SW480 (cell line): ENCODE measurements at places on chromosomes 4 and X.

DNA sequence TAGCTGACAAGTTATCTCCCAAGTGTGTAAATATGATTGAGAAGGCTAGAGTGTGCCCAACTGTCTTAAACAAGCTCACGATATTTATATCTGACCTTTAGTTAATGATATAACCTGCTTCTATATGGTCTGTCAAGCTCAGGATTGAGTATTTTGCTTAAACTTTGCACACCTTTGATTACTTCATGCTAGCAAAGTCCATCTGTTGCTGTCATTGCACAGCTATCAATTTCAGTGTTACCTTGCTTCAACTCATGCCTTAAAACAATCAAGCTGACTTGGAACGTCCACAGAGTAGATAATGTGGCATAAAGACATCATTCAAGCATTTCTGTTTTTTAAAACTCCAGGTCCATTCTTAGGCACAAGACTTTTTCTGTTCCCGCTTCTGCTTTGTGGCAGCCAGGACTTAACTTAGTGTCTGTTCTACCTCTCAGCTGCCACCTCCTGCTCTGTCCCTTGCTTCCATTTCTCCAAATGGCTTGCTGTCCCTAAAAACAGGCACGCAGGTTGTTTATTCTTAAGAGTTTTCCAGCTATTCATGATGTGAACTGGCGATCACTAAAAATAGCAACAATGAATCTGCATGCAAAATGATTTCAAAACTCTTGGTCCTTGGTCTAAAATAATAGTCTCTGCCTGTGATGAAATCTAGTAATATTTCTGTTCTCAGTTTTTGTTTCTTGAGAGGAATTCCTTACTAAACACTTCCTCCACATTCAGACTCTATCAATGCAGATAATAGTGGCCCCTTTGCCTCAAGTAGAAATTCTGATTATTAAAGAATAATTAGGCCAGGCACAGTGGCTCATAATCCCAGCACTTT lies 16.3 kb upstream of the NEIL3 start:
- DNase-seq = no peak

- DNase-seq = no peak
Measured at GRCh38 chrX:140157143-140157542, 191.8 kb upstream of the CXorf66 start.

DNA sequence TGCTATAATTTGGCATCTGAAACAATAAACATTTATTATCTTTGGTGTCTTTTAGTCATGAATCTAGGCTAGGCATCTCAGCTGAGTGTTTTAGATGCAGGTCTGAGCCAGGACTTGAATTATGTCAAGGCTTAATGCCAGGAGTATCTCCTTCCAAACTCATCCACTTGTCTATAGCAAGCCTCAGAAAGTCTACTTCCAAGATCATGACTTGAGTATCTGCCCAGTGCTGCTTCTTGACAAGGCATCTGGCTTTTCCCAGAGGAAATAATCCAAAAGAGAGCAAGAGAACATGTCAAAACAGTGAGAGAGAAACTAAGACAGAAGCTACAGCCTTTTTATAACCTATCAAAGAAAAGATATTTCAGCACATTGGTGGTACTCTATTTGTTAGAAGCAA lies 1052.1 kb upstream of the PCDH10 start:
- DNase-seq = no peak

DNA sequence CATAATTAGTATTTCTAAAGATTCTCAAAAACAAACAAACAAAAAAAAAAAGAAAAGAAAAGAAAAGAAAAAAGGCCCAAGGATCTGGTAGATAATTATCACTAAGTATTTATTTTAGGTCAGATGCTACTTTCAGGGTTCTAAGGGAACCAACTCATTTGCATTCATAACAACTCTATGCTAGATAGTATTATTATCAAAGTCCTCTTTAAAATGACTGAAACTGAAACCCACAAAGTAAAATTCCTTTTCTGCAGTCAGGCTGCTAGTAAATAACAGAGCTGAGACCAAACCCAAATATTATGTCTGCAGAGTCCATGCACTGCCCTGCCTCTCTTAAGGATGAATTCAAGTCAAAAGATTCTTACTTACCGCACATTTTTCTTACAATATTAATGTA lies 38.3 kb upstream of the MAPK10 start:
- no peak for DNase-seq

GRCh38 chrX:13285229-13285628 lies 34.6 kb downstream of the ATXN3L start:
- DNase-seq = no peak

GRCh38 chr4:159776961-159777360 lies 674.1 kb downstream of the RAPGEF2 start:
- DNase-seq = no peak

GRCh38 chrX:123869488-123869887 lies 9.6 kb downstream of the XIAP start:
- no peak for DNase-seq

DNA sequence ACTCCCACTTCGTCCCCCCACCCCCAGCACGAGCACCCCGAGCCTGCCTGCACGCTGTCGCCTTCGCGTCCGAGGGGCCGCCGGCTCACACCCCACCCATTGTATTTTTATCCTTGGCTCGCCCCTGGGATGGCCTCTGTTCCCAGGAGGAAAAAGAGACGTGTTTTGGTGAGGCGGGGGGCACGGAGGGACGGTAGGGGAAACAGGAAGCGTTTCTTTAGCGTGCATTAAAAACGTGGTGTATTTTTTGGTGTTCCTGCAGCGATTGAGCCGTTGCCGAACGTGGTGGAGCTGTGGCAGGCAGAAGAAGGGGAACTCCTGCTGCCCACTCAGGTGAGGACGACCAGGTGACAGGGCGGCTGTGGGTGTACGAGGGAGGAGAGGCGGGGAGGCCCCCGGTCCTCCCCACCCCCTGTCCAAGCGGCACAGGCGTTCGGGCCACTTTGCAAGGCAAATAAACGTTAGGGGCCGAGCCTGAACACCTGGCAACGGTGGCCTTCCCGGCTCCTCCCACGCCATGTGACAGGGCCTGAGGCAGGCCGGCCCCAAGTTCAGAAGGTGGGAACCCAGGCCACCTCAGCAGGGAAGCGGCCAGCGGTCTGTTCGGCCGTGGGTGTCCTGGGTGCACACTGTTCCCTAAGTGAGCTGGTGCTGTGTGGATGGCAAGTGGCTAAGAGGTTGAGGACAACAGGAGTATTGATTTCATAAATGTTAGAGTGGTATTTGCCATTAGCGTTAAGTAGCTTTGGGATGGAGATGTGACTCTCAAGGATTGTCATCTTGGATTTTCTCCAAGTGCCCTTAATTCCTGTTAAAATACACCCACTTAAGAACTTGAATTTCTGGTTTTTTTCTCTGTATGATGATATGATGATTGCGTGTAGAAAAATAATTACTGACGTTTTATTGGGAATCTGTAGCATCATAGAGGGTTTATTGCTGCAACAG lies 1.1 kb downstream of the TMEM131L start:
- DNase-seq = peak; percentile 72

GRCh38 chrX:40004921-40005291 lies 92.9 kb downstream of the BCOR start:
- DNase-seq = no peak

GRCh38 chr4:40730091-40730679 lies 19.6 kb upstream of the NSUN7 start:
- no peak for DNase-seq

- DNase-seq = no peak
Measured at GRCh38 chr4:182768838-182769237, 148.3 kb downstream of the DCTD start.

GRCh38 chr4:180550106-180550505 lies 1693.1 kb upstream of the TENM3 start:
- DNase-seq = no peak

DNA sequence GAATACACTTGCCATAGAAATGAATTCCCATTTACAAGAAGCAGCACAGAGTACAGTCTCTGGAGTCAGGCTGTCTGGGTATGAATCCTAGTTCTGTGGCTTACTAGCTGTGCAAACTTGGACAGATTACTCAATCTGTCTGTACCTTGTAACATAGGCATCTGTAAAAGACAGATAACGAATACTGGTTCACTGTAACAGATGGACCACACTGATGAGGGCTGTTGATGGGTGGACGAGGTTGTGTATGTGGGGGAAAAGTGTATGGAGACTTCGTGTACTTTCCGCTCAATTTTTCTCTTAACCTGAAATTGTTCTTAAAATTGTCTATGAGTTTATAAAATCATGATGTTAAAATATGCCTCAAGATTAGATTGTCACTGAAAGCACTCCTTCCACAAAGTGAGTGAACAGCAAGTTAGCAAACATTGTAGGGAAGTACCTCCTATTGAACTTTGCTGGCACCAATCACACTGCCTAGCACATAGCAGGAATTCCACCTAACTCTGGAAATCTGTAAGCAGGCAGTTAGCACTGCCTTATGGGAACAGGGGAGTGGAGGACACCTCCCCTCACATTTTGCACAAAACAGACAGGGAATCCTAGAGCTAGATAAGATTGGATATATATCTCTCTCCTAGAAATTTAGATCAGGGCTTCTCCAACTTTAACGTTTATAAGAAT lies 6.5 kb upstream of the EXOSC9 start:
- no peak for DNase-seq

- DNase-seq = no peak
Measured at GRCh38 chrX:19571711-19572110, 56.4 kb upstream of the MAP3K15 start.

DNA sequence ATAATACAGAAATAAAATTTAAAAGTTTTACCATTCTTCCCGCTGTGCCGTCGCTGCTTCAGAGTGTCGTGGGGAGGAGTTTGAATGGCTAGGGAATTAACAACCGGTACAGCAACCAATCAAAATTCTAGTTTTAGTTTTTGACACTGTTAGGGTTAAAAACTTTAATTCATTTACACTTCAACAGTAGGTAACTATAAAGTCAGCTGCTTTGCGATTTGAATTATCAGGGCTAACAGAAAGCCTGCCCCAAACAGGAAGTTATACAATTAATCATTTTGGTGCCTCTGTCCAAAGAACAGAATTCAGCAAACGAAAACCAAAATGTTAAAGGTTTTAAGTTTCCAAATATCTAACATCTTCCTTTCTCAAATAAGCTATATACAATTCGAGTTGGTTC lies 2.3 kb downstream of the HNRNPD start:
- DNase-seq = no peak

DNA sequence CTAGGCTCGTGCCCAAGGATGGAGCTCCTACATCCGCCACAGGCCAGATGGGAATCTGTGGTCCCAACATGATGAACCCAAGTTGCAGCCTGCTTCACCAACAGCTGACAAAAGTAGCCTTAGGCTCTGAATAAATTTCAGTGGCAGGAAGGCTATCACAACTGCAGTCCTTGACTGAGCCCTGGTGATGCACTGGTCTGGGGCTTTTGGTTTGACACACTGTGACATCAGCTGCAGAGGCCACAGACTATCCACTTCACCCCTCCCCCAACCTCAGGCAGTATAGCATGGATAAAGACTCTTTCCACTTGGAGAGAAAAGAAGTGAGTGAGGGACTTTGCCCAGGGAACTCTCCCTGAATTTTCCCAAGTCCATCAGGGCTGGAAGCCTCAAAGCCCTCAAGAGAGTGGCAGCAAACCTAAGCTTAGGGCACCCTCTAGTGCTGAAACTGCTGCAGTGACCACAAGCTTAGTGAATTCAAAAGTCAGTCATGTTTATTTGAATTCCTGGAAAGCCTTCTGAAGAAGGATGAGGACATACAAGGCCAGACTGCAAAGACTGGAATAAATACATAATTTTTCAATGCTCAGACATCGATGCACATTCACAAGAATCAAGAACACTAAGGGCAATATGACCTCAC lies 135.0 kb upstream of the TENT5D start:
- DNase-seq = peak; percentile 16

DNA sequence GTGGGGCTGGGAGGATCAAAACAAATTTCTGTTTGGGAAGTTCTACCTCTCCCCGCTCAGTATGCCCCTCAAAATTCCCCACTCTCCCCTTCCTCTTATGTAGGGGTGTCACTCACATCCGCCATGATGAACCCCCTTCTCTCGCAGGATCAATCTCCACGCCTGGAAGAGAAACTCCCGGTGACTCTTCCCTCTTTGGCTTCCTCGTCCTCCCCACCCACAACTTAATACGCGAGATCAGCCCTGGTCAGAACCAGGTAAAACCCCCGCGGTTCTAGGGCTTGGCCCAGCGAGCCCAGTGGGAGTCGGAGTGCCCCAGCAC lies 427 bp downstream of the LAMTOR3 start:
- DNase-seq = no peak

GRCh38 chr4:16034010-16034748 lies 49.6 kb downstream of the PROM1 start:
- DNase-seq = no peak

DNA sequence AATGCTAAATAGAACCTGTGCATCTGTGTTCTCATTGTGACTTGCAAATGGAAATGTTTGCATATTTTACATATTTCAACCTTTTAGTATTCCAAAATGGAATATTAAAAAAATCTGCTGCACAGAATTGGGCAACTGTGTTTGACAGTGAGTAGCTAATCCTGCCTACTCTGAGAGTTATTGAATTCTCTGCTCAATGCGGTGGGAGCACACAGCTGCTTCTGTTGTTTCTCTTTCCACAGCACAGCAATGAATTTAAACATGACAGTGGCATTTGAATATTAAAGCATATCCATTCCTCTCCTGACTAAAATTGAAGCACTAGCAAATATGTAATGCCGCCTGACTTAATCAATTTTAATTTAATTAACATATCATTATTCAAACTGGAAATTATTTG lies 366.6 kb downstream of the GASK1B start:
- no peak for DNase-seq

DNA sequence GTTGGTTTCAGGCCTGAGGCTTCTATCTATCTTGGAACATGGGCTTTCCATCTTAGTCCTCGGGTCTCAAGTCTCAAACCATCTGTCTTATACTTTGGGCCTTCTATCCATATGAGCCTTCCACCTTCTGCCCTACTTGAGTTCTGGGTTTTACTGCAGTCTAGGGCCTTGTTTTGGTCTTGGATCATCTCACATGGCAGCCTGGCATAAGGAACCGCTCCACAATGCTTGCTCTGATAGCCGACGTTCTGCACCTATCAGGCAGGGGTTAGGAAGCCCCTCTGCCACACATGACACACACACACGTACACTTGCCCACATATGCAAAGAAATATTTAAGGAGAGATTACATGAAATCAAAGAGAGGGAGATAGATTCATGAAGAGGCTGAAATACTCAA lies 264.0 kb downstream of the CHIC1 start:
- DNase-seq = no peak

DNA sequence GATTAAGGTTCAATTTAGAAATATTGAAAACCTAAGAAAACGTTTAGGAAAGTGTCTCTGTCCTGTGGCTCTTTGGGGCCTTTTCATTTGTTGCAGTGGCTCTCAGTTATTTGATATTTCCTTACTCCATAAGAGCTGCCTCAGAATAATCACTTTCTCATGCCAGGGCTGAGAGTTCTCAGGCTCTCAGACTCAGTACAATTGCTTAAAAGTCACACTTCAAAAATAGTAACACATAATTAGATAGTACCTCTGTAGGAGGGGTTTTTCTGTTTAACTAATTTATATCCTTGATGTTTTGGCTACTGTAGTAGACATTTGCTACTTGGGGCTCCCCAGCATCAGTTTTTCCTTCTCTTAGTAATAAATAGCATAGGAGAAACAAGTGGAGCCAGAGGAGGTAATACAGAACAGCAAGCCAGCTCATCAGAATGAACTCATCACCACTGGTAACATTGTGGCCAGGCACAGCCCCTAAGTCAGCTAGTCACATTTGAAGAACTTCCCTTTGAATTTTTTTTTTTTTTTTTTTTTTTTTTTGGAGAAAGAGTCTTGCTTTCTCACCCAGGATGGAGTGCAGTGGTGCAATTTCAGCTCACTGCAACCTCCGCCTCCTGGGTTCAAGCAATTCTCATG lies 8.0 kb upstream of the HNRNPD start:
- no peak for DNase-seq

GRCh38 chr4:122046255-122046654 lies 94.4 kb upstream of the TRPC3 start:
- no peak for DNase-seq
